ENCODE measurements at places on chromosomes 11 and 22. TPM values are rescaled to one million over a fixed set of nuclear protein-coding genes. Genes with fewer than 3 reads are reported as not detected.

- no peak for DNase-seq
Measured at GRCh38 chr11:98455500-98456307, 565.0 kb upstream of the CNTN5 start.

ASRGL1 gene
- total RNA-seq: 2.1 TPM

SLC1A2 gene
- 10.2 TPM for total RNA-seq

MPEG1 gene
- total RNA-seq: 38.9 TPM

DNA sequence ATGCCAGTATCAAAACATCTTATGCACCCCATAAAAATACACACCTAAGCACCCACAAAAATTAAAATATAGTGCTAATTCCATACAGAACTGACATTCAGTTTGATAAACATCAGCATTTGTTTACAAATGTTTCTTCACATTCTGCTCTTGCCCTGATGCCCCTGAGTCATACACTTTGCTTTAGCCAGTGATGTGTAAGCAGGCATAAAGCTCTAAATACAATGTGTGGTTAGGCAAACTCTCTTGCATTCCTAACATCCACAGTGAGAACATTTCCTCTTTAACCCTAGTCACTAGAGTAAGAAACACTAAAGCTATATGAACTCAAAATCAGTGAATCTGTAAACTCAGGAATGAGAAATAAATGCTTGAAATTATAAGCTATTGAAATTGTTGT lies 1060.7 kb downstream of the FAM181B start:
- no peak for DNase-seq

CCDC116 gene
- 0.36 TPM for total RNA-seq

GRCh38 chr22:19659805-19660345 lies 54.4 kb upstream of the SEPTIN5 start:
- no peak for DNase-seq

GRCh38 chr11:131829725-131830124 lies 459.3 kb downstream of the NTM start:
- DNase-seq: no peak

DNA sequence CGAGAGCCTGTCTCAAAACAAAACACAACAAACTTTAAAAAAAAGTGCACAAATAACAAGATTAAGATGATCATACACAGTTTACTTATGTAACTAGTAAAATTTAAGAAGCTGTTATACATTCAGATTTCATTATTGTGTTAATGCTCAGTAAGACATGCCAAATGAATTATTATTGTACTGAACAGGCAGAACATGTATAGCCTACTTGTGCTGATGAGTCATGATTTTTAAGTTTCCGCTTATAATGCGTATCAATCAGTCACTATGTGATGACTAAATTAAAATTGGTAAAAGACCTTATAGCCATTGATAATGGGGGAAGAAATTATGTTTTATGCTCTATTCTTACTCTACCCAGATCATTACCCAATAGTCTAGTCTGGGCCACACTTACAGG lies 20.5 kb upstream of the EXPH5 start:
- no peak for DNase-seq

DNA sequence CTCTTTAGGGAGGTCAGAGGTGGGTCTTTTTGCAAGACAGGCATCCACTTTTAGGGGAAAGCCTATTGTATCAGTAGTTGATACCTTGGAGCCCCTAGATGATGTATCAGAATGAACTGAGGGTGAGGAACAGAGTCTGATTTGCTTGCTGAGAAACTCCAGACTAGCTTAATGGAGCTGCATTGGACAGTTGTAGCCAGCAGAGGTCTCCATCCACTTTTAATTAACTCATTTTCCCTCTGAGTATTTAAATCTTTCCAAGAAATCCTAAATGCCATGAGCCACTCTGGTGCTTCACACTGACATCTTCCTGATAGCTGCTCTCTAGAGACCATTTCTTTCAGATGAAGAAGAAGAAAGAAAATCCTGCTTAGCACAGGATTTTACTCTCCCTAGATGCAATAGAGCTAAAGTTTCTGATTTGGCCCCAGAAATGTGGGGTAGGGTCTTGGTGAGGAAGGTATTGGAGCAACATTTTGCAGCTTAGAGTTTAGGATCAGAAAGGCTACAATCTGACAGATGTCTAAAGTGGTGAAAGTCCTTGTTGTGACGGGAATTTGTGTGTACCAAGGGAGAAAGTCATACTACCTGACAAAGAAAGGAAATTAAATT lies 38.0 kb downstream of the EXT2 start:
- no peak for DNase-seq

GRCh38 chr11:69654660-69655478 lies 13.9 kb downstream of the CCND1 start:
- DNase-seq: peak; percentile 67

- no peak for DNase-seq
Measured at GRCh38 chr11:8392166-8392565, 128.5 kb upstream of the LMO1 start.

GGTLC2 gene
- total RNA-seq: not detected
